ENCODE measurements at places on chromosomes 7 and 10.

DNA sequence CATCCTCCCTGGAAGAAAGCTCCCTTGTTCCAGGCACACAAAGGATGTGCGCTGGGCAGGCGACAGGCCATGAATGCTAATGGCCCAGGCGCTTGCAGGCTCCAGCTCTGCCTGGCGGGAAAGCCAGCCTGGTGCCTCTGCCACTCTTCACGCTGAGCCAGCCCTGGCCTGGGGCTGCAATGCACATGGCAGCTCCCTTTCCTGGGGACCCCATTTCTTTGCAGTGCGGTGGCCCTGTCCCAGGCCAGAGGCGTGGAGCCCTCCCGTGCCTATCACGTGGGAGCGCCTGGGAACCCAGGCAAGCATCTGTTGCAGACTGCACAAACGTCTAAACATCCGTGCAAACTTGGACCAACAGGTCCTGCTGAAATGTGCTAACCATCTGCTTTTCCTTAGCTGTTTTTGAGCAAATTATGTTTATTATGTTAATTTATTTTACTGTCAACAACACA is 152.1 kb upstream of the LYZL2 start:
- no peak for DNase-seq

DNA sequence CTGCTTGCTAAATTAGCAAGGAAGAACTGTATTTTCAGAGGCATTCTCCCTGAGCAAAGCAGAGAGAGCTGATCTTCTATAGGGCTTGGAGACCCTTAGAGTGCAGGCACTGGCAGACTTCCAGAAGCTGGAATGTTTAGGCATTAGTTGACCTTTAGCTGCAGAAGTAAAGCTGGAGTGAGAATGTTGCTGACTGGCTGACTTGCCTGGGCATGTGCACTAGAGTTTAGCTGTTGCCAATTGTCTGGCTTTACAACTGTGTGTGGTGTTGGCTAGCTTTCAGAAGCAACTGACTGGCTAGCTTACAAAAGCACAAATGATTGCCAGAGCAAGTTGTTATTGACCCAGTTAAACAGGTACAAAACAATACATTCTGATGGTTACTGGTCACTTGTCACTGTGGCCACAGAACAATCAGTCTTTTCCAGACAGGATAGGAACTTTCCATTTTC is 25.1 kb downstream of the FAM13C start:
- DNase-seq: no peak

GRCh38 chr10:20381761-20382160 is 515.4 kb downstream of the NEBL start:
- no peak for DNase-seq

DNA sequence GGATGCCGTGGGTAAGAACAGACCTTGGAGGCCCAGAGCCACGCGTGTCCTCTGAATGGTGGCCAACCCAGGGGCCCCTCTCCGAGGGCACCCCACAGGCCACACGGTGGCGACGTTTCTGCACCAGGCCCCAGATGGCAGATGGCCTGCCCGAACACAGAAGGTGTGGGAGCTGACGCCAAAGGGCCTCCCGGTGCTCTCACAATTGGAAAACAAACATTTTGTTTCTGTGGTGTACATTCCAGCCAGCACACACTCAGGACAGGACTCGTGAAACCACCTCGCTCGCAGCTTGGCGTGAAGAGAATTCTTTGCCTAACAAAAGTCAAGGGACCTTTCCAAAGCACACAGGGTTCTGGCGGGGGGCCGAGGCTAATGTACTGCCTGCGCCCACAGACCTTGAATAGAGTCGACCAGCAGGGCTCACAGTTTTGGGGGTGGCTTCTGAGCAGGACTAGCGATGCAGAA is 112.1 kb downstream of the FAM53B start:
- no peak for DNase-seq

GRCh38 chr10:93473161-93473560 is 9.0 kb downstream of the MYOF start:
- DNase-seq: no peak
